Neural crest cell (in vitro differentiated cells): ENCODE measurements at places on chromosomes 4 and X. TPM values are rescaled to one million over a fixed set of nuclear protein-coding genes. Genes with fewer than 3 reads are reported as not detected.

EDA2R gene
- 2.8 and 3.6 TPM in 2 replicates for total RNA-seq

DNA sequence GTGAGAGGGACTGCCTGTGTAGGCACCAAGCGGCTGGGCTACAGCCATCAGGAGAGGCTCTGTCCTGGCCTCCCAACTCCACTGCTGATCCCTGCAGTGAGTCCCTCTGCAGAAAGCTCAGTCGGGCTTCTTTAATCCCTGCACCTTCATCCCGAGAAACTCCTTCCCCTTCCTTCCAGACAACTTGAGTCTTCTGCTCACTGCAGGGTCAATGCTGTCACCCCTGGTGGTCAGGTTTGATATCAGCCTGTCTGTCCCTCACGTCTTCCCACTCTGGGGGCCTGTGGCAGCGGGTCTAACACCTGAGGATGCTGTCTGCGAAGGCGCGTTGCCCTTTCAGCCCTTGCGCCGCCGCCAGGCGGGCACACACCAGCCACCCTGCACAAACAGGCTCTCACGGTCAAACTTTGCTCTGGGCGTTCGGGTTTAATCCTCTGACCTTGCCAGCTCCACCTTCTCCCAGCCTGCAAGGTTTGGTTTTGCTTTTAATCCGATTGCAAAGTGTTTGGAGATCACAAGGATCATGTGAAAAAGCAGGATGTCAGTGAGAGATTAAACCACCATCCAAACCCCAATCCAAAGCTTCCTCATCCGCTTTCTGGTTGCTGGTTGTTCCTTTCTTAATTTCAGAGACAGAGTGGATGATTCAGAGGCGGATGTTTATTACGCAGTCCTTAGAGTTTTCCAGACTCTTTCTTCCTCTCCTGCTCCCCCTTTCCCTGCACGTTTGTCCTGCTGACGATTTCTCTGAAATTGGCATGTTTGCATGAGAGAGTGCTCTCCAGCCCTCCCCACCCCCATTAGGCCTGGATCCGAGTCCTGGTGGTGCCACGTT lies 74.8 kb upstream of the SLC34A2 start:
- no peak for DNase-seq

GRXCR1 gene
- not detected in 2 replicates for total RNA-seq

FAT4 gene
- total RNA-seq, result 26.0 and 26.6 TPM in 2 replicates

CNKSR2 gene
- 21.0 and 22.4 TPM in 2 replicates for total RNA-seq

DNA sequence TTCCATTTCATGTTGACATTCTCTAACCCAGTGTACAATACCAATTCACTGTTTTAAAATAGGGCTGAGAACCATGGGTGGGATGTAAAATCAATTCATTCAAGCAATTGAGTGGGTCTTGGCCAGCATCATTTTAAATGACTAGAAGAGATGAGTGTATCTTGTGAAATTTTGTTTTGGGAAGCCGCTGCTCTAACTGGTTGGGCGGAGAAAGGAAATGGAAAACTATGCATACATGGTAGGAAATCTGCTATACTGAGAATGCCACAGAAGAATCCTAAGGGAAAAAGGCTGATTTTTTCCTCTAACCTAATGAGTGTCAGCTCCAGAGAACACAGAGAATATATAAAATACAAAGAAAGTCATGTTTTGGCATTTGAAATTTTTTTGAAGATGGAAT lies 54.8 kb upstream of the DCLK2 start:
- no peak for DNase-seq

TSPYL2 gene
- 17.6 and 17.9 TPM in 2 replicates for total RNA-seq

- no peak for DNase-seq
Observed at GRCh38 chrX:139929876-139930275, 3.0 kb downstream of the ATP11C start.

GRCh38 chrX:54615109-54615508 lies 85.1 kb downstream of the GNL3L start:
- no peak for DNase-seq

FAM47E gene
- total RNA-seq, result 1.4 and 1.6 TPM in 2 replicates

- no peak for DNase-seq
Observed at GRCh38 chr4:173270312-173271027, 63.7 kb downstream of the HMGB2 start.

DNA sequence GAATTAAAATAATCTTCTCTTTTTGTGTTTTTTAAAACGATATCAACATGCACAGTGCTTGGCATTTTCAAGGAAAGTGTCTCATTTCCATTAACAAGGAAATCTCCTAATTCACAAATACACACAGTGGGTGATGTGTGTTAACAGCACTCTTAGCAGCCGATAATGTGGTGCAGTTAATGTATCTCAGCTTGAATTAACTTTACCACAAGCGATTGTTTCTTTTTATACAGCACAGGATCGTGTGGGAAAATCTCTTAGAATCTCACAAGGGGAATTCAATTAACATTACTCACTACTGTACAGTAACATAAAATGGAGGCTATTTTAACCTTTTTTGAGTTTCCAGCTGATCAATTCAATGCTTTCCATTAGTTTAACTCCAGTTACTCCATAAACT lies 1841.9 kb downstream of the STIM2 start:
- DNase-seq, result no peak

DACH2 gene
- total RNA-seq, result 1.0 and 1.2 TPM in 2 replicates

DNA sequence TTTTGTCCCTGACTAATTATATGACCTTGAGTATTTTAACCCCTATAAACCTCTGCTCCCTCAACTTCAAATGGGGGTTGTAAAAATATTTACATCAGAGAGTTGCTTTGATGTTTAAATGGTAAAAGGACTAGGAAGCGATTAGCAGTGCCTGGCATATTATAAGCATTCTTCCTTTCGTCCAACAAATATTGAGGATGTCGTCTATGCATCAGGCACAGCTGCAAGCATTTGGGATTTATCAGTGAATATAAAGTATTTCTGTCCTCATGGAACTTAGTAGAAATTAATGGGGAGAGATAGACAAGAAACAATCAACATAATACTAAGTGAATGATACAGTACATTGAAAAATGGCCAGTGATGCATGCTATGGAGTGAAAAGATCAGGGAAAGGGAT lies 115.5 kb upstream of the EDNRA start:
- no peak for DNase-seq
